ENCODE measurements at places on chromosomes 5 and 9. TPM values are rescaled to one million over a fixed set of nuclear protein-coding genes. Genes with fewer than 3 reads are reported as not detected.

Gene ITGA2
- total RNA-seq = 47.8 TPM

DNA sequence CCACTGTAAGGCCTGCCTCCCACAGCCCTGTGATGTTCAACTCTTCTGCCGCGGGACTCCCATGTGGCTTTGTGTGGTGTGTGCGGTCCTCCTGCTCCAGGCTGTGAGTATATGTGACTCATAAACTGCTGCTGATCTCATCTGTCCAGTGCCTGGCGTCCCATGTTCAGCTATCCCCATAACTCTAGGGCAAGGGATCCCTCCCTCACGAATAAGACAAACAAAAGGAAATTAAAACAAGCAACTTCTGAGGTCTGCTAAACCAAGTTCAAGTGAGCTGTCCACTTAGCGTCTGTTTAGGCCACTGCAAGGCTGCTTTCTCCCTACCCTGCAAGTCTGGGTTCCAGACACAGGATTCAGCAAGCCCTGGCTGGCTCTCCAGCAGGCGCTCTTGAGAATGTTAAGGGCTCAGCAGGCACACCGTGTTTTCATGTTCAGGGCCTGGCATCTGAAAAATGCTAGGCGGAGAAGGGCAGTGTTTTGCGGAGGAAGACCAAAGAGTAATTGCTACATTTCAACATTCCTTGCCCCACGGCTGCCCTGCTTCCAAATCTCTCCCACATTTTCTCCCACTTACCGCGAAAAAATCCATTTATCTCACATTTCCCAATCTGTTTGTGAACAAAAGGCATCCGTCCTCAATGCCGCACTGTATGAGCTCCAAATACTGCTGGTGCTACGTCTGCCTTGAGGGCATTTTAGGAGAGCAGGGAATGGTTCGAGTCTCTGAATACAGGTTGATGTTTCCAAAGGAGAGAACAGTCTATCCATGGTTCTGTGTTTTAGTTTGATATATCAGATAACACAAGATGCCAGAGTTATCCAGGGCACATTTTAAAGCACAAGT is 280.2 kb downstream of the SEMA5A start:
- no peaks in the 10 kb centered on the region for H3K27me3 ChIP-seq
- H3K36me3 ChIP-seq = peaks cover 4% of the 10 kb centered on the region
- H3K4me1 ChIP-seq = peaks cover 55% of the 10 kb centered on the region

Gene TCF7
- 3.0 TPM for total RNA-seq

GRCh38 chr9:93904649-93905472 is 50.3 kb downstream of the BARX1 start:
- H3K27ac ChIP-seq = no peak overlapping the region
- peaks cover 4% of the 10 kb centered on the region for H3K36me3 ChIP-seq
- DNase-seq = no peak
- H3K4me3 ChIP-seq = no peak overlapping the region
- H3K4me1 ChIP-seq = no peaks in the 10 kb centered on the region

DNA sequence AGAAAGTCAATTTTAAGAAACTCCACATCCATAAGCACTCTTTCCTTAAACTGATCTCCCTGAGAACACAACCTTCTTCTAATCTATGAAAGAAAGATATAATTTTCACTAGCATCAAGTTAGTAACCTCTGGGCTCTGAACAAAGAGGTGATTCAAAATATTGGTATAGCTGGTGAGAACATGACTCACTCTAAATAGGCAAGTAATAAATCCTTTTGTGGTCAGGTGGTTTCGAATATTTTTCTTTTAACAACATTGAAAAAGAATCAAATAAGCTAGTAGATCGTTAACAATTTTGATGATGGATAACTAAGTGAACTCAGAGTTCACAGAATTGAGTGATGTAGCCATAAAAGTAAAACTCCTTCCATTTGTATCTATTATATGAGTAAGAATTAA is 150.6 kb upstream of the IQGAP2 start:
- H3K27ac ChIP-seq = no peak overlapping the region
- H3K36me3 ChIP-seq = no peaks in the 10 kb centered on the region
- no peak for DNase-seq
- H3K4me1 ChIP-seq = no peaks in the 10 kb centered on the region

- peaks cover 9% of the 10 kb centered on the region for H3K4me1 ChIP-seq
- H3K27me3 ChIP-seq = peaks cover 9% of the 10 kb centered on the region
- H3K27ac ChIP-seq = no peak overlapping the region
- H3K36me3 ChIP-seq = no peaks in the 10 kb centered on the region
- H3K4me3 ChIP-seq = no peak overlapping the region
- DNase-seq = no peak
These were observed 48.4 kb upstream of the FOXI1 start for GRCh38 chr5:170057311-170057710.

DNA sequence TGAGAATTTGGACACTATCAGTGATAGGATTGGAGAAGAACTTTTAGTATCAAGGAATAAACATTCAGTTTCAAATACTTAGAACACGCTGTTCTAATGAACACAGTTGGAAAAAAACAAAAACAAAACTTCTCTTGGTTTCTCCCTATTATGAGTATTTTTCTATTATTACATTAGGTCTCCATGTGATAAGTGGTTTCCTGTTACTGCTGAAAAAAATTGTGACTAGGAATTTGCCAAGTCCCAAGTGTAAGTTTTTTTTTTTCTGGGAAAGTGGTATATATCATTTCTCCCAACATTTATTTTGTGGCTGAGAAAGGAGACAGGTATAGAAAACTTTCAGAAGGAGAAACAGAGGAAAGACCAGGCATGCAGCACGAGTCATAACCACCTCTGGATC is 41.1 kb downstream of the PCSK1 start:
- peaks cover 17% of the 10 kb centered on the region for H3K27me3 ChIP-seq
- no peak overlapping the region for H3K27ac ChIP-seq
- no peaks in the 10 kb centered on the region for H3K36me3 ChIP-seq
- no peak for DNase-seq

DNA sequence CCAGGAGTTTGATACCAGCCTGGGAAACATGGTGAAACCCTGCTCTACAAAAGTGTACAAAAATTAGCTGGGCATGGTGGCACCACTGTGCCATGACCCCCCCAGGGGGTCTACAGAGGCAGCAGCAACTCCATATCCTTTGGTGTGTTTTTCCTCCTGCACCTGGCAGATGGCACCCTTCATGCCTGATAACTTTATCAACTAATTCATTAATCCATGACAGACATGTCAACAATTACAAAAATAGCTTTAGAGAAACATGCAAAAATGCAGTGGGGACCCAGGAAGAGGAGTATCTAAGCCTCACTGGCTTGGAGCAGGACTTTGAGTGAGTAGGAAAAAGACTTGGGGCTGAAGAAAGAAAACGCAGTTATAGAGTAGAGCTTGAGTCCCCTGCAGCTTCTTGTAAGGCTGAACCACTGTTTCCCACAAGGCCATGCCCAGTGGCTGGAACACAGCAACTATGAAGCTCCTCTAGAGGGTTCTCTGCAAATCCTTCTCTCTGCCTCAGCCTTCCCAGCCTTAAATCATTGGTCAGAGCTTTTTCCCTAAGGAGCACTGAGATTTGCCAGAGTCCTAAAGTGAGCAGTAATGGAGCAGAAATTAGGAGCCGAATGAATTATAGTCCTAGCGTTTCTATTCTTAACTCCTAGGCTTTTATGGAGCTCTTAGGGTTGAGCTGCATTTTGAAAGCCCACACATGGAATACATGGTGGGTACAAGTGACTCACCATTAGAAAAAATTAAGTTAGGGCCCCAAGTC is 25.5 kb upstream of the B4GALT1 start:
- no peak overlapping the region for H3K27ac ChIP-seq
- no peak overlapping the region for H3K4me3 ChIP-seq
- no peak for DNase-seq
